ENCODE measurements at places on chromosomes 11 and 22.
A peak's percentile ranks its signal among the peaks of the same experiment; 100 is the strongest.

DNA sequence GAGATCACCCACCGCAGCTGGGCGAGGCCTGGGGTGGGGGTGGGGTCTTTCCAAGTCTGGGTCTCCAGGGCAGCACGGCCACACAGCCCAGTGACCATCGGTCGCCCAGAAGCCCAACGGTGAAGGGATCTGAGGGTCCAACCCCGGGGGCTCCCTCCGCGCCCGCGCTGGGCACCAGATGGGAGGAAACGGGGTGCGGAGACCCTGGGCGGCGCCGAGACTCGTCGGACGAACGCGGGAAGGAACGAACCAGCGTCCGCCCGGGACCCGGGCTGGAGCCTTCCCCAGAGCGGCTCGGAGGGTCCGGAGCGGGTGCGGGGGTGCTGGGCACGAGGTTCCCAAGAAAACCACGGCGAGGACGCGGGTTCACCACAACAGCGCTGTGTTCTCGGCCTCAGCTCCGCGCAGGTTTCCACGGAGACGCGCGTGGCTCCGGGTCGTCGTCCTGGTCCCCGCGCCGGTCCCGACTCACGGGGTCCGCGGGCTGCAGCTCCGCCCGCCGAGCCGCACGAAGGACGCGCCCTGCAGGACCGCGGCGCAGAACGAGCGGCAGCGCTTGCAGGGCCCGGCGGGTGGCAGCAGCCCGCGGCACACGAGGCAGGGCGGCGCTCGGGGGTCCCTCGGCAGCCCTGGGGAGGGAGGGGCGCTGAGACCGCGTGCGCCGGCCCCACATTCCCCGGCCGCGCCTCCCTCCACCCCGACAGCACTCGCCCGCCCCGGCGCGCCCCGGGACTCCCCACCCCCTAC is 2.3 kb upstream of the IL17REL start:
- DNase-seq: no peak

DNA sequence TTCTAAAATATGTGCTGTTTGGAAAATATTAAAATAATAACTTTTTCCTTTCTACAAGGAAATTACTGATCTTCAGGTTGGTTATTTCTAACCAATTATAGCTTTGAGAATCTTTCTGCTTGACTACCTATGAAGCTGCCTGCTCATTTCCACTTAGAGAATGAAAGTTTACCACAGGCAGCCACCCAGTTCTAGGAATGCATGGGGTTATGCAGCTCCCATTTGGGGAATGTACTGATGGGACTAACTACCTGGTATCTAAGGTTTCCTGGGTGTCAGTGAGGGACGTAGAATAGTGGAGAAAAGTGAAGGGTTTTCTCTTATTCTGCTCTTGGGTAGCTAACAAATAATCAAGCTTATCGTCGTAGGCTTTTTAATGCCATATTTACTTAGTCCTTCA is 73.4 kb downstream of the DEUP1 start:
- DNase-seq: no peak

DNA sequence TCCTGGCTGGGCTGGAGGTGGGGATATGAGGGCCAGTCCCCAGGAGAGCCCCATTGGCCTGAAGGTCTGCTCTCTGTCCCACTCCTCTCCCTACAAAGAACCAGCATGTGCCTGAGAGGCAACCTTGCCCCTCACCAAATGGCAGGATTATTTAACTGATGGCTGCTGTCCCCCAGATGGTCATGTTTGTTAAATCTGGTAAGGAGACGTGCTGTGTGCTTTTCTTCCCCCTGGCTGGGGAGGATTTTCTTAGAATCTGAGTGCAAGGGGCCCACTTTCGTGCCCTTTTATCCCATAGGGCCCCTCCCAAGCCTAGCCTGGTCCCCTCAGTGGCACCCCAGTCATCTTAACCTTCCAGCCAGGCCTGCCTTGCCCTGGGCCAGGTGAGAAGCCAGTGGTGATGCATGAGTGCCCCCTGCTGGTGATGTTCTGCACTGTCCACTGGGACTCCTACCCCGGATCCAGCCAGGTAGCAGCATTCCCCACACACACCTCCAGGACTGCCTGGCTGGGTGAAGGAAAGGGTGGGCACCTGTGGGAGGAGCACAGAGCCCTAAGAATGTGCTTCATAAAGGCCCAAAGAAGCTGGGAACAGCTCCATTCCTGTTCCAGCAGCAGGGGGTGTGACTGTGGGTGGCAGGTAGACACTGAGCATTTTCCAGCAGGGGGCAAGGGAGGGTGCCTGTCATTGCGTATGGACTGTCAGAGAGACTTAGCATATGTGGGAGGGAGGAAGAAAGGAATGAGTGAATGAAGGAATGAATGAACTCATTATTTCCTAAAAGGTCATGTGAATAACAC is 28.9 kb downstream of the MFNG start:
- peak; percentile 64 for DNase-seq

- DNase-seq: no peak
Measured at GRCh38 chr11:124839972-124840621, 25.1 kb upstream of the ROBO3 start.

GRCh38 chr11:47854667-47855066 is 6.5 kb upstream of the NUP160 start:
- DNase-seq: no peak
